ENCODE measurements at places on chromosomes 7 and 10.

DNA sequence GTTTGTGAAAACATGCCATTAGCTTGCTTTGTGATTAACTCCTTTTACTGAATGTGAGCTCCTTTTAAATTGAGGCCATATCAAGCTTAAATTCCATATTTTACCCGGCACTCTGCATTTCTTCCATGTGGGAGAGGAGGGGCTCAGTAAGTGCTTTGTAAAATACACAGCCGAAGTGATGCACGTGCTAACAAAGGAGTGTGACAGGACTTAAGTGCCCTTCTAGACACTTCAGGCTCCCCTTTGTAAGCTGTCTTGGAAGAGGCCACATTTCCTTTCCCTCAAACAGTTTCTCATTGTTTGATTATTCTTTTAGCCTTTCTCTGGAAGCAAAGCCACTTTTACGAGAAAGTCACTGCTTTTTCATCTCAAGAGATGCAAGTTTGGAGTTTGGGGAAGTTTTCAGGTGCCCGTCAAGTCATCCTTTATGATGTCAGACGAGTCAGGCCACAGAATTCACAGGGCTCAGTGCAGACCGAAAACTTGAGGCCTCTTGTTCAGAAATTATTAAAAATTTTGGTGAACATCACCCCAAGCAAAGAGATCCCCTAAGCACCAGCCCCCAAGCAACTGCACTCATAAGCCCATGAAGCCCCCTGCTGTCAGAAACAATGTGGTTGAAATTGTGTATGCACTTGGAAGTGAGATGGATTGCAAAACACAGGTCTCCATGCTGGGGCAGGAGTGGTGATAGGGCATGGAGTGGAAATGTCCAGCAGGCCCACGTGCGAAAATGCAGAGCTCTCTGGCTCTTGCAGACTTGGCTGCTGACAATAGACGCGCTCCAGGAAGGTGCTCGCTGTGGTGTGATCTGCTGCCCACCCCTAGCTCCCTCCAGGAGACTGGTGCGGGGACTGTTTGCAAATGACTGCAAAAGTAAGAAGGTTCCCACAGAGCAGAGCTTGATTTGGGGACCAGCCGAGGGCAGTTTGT is 11.5 kb downstream of the IKZF1 start:
- no peak for DNase-seq

GRCh38 chr7:97226541-97226940 is 109.0 kb downstream of the SDHAF3 start:
- DNase-seq, result no peak

DNA sequence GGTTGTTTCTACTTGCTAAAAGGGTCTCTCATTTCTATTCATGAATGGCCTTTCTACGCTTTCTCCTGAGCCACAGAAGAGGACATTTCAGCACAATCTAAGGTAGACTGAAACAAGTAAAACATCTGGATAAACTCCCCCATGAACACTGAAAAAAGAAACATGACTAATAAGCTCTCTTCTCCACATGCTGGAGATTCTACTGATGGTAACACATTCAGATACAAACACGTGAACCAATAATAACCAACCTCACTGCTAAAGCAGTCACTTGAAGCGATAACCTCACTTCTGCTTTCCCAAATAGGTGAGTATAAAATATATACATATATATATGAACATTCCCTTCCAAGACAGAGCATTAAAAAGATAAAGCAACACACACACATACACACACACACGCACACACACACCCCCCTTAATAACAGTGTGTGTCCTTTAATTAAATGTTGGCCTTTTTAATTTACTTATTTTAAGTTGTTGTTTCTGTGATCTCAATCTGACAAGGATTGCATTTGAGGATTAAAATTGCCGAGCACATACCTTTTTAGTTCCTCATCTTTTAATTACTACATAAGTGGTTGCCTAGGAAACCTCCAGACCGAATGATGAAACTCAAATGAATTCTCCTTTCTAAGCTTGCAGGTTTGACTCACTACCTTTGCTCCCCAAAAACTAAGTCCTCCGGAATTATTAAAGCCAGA is 292.4 kb upstream of the KLF14 start:
- DNase-seq, result peak; percentile 85

DNA sequence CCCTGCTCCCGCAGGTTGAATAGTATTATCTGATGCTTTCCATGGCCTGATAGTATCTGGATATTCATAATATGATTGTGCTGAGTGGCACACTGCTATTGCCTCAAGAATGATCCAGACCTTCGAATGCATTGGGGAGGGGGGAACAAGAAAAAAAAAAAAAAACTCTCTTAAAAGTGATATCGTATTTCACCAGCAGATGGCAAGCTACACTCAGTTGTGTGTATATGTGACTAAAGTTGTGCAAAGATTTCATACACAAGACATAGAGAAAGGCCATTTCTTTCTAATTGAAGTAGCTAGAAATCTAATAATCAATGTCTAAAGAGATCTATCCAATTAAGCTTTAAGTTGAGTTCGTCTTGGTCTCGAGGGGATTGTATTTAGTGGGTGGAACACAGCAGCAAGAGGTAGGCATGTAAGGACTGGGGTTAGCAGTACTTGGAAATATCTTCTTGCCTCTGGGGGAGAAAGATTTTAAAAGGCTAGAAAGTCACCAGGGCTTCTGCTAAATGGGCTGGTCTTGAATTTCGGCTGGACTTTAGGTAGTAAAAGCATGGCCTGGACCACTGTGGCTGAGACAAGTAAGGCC is 15.3 kb downstream of the SFRP4 start:
- DNase-seq, result peak; percentile 38

- DNase-seq, result peak; percentile 25
Observed at GRCh38 chr7:155375337-155376277, 77.9 kb downstream of the INSIG1 start.

GRCh38 chr7:156823435-156823834 is 69.5 kb downstream of the LMBR1 start:
- peak; percentile 4 for DNase-seq

Data from fibroblast of skin of abdomen (primary cell).